ENCODE measurements at places on chromosomes 2 and 18. TPM values are rescaled to one million over a fixed set of nuclear protein-coding genes. Genes with fewer than 3 reads are reported as not detected.

- no peak for DNase-seq
Observed at GRCh38 chr2:170924969-170925368, 4.1 kb upstream of the GORASP2 start.

The RUFY4 gene
- 0.55 TPM for total RNA-seq

The B3GNT7 gene
- 1.2 TPM for total RNA-seq

- DNase-seq = peak; percentile 84
Observed at GRCh38 chr2:232633413-232634205, at the start of gene EFHD1. TSS of gene EFHD1 (plus strand) at chr2:232633604. CDS start at chr2:232633705, 101 bp downstream.

The LYG2 gene
- total RNA-seq = not detected

GRCh38 chr2:152050915-152051314 lies 47.9 kb downstream of the CACNB4 start:
- no peak for DNase-seq

The ITGA6 gene
- total RNA-seq = 25.1 TPM

DNA sequence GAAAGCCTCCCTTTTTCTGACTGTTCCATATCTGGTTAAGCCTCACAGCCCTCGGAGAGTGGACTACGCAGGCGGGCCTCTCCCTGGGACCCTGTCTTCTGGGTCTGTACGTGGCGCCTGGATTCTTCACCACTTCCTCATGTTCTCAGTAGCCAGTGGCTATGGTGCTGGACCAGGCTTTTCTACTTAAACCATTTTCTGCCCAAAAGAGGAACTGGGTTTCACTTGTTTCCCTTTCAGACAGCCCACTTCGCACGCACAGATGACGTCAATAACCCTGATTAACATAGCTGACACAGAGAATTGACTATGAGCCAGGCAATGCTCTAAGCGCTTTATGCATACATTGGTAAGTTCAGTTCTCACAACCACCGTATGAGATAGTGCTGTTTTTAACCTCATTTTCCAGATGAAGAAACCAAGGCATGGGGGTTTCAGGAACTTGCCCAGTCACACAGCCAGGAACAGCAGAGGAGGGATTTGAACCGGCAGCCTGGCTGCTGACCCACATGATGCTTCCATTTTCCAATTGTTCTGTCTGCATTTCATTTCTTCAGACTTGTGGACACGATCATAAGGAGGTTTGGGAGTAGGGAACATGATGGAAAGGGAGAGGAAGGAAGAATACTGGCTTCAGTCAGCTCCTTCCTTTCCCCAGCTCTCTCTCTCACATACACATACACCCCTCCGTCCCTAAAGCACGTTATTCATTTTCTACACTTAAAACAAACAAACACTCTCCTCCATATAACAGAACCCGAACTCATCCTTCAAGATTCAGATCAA lies 41.7 kb downstream of the MYOM1 start:
- peak; percentile 39 for DNase-seq

The INPP1 gene
- 14.4 TPM for total RNA-seq

GRCh38 chr2:233060980-233061590 lies 943 bp downstream of the INPP5D start:
- peak; percentile 49 for DNase-seq

GRCh38 chr2:233218836-233219235 lies 32.6 kb upstream of the ATG16L1 start:
- DNase-seq = no peak

The HOXD4 gene
- total RNA-seq = not detected

- DNase-seq = no peak
Observed at GRCh38 chr2:19140463-19141208, 217.8 kb downstream of the OSR1 start.

The SNTG2 gene
- not detected for total RNA-seq

The ICOS gene
- total RNA-seq = 0.31 TPM

DNA sequence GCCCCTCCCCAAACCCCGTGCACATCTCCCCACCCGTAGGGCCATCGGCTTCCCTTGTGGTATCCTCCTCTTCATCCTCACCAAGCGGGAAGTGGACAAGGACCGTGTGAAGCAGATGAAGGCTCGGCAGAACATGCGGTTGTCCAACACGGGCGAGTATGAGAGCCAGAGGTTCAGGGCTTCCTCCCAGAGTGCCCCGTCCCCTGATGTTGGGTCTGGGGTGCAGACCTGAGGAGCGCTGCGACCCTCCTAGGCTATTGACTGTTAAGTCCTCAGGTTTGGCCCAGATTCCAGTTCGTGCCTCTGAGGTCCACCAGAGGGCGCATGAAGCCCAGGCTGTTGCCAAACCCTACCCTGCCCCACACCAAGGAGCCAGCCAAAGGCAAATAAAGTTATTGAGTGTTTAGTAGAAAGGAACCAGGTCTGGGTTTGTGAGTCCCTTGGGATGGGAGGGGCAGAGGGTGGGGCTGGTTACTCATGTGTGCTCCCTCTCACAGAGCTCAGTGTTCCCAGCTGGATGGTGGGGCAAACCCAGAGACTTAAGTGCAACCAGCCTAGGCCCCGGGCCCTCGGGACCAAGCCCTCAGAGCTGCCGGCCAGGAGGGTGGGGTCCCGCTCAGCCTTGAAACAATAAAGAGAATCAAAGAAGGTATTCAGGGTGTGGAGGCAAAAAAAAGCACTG lies 2.4 kb downstream of the PNKD start:
- peak; percentile 79 for DNase-seq

The ALK gene
- not detected for total RNA-seq

DNA sequence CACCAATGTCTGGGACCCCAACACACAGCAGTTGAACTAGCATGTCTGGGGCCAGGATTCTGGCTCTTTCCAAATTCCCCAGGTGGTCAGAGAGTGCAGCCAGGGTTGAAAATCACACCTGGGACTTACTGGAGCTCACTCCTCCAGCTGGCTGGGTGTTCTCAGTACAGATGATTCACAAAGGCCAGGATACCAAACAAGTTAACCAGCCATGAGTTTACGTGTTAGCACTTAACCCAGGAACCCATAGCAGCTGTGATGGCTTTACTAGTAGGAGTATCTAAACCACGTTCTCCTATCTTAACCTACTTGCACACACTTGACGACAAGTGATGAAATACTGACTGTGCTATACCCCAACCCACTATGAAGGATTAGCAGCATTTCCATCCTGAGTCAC lies 222.8 kb downstream of the FBXO15 start:
- DNase-seq = no peak

DNA sequence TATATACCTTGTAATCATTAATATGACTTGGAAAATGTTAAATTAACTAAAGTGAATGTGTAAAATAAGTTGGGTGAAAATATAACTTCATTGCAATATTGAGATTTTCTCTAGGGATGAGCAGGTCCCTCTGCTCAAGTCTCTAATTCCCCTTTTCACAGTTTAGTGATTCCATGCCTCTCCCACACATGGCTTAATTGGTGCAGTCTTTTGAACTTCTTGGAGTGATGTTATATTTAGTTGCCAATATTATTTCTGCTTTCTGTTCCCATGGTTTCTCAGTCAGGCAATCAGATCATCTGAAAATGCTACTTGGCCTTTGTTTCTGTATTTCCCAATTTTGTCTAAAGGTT lies 233.7 kb upstream of the SPOPL start:
- no peak for DNase-seq

The IL1RL2 gene
- total RNA-seq = 2.8 TPM

GRCh38 chr2:141557329-141558095 lies 573.3 kb downstream of the LRP1B start:
- no peak for DNase-seq

GRCh38 chr2:33495683-33496082 lies 19.2 kb downstream of the RASGRP3 start:
- no peak for DNase-seq

DNA sequence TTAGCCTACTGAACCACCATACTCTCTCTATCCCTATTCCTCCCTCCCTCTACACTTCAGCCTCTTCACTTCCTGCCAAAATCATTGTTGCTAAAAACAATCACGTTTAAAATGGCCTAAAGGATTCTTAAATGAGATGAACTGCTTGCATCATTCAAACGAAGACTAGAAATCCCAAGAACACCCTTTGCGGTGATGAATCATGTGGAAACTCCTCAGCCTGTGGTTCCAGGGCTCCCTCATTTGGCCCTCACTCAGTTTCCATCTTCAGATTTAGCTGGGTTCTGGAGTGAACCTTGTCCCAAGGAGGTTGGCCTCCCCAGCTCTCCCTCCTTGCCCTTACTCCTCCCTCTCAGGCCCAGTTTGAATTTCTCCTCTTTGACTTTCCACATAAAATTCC lies 125.6 kb upstream of the CDC42EP3 start:
- no peak for DNase-seq

DNA sequence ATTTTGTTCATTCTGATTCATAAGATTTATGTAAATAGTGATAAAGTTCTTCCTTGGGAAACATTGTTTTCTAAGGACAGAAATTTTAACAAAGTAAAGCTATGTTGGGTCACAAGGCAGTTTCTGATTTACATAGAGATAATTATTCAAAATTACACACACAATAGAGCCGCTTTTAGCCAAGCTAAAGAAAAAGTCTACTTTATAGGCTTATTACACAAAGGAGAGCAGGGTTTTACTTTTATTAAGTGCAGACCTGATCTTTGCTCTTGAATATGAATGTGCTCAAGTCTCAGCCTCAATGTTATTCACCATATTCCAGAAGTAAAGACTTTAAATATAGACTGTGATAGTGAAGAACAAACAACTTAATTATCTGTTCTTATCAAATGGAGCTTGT lies 787.8 kb upstream of the LINC00305 start:
- DNase-seq = no peak

DNA sequence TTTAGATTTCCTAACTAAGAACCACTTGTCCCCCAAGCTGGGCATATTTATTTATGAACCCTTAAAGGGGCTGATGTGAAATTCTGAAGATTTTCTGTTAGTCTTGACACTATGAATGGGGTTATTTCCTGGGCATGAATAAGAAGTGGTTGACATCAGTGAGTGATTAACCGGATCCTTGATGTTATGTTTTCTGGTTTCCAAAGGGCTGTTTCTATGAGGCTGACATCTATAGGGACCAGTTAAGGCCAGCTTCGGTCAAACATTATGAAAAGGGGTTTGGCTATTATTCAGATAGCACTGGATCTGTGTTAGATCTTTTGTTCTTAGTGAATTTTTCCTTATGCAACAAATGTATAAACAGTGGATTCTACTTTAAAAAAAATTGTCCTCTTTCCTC lies 443.7 kb upstream of the SPRED2 start:
- DNase-seq = no peak

- no peak for DNase-seq
Observed at GRCh38 chr2:138327967-138328366, 173.6 kb upstream of the SPOPL start.

GRCh38 chr2:101038455-101039255 lies 36.6 kb downstream of the RPL31 start:
- DNase-seq = no peak

The CFC1 gene
- total RNA-seq = not detected

Data from right lobe of liver (tissue), 6 donors.